ENCODE measurements at places on chromosomes 5 and 9.

DNA sequence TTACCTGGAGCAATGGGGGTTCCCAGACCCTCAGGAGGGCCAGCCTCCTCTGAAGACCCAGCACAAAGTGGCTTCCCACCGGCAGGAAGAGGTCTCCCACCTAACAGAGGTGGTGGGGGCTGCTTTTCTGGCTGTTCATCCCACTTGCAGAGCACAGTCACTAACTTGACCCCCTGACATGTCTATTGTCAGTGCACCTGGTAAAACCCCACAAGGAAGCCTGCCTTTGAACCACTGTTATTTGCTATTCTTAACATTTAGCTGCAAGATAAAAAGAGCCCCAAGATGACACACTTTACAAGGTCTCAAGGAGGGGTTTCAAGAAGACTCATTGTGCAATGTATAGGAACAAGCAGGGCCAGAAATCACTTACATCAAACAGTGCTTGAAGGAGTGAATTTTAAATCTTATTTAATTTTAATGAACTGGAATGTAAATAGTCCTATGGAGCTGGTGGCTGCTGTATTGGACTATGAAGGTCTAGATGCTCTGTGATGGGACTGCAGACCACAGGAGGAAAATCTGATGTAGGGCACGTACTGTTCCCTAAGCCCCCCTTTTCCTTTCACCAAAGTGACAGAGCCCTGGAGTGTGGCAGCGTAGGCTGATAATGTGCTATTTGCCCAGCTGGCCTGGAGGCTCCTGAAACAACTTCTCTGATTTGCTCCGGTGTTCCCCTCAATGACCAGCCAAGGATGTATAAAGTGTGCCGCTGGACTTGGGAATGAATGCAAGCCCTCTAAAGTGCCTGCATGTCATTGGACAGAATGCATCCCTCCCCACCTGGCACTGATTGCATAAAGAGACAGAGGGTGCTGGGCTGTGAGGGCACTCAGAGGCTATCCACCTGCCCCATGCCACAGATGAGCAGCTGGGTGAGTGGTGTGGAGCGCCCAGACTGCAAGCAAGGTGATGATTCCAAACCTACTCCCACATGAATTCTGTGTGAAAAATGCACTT lies 80.2 kb downstream of the PTPN3 start:
- DNase-seq: no peak

- DNase-seq: no peak
Observed at GRCh38 chr9:22170556-22170955, 161.5 kb upstream of the CDKN2B start.

- DNase-seq: no peak
Observed at GRCh38 chr9:129557192-129558036, 63.5 kb downstream of the C9orf50 start.

DNA sequence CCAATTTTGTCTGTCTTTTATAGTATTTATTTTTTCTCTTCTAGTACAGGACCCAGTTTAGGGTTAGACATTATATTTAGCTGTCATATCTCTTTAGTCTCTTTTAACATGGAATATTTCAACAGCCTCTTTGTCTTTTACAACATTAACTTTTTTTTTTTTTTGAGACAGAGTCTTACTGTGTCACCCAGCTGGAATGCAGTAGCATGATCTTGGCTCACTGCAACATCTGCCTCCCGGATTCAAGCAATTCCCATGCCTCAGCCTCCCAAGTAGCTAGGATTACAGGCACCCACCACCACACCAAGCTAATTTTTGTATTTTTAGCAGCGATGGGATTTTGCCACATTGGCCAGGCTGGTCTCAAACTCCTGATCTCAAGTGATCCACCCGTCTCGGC lies 90.1 kb downstream of the ADAMTS6 start:
- no peak for DNase-seq

- DNase-seq: no peak
Observed at GRCh38 chr5:146644831-146645230, 128.8 kb upstream of the GPR151 start.

GRCh38 chr5:10321882-10322281 lies 14.2 kb upstream of the CMBL start:
- DNase-seq: no peak

DNA sequence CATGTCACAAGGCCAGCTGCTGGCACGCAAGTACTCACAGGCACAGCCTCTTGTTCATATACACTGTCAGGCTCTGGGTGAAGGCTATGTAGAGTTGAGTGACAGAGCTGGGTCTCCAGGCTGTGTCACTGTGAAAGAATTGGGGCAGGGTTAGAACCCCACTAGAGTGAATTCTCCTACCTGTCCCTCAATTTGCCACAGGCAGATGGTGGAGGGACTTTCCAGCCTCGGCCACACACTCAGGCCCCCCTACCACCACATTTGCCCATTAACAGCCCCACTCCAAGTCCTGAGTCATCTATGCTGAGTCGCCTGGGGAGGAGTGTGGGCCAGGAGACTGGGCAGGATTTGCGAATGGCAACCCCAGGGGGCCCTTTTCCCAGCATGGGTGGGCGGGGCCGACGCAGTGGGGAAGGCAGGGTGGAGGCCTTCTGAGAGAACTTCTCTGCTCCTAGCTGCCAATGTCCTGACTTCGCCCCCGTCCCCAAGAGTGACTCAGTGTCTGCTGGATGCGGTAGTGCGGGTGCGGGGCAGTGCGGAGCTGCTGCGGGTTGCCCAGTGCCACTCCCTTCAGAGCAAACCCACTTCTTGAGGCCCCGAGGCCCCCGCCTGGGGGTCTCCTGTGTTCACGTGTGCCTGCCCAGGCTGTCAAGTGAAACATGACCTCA lies 50.3 kb upstream of the PSD2 start:
- no peak for DNase-seq

GRCh38 chr9:84620338-84620737 lies 49.2 kb upstream of the NTRK2 start:
- DNase-seq: no peak

GRCh38 chr5:32961059-32961415 lies 249.9 kb downstream of the NPR3 start:
- no peak for DNase-seq

- no peak for DNase-seq
Observed at GRCh38 chr9:15086156-15086763, 176.0 kb upstream of the FREM1 start.

- no peak for DNase-seq
Observed at GRCh38 chr5:154842689-154843530, 7.5 kb downstream of the FAXDC2 start.

DNA sequence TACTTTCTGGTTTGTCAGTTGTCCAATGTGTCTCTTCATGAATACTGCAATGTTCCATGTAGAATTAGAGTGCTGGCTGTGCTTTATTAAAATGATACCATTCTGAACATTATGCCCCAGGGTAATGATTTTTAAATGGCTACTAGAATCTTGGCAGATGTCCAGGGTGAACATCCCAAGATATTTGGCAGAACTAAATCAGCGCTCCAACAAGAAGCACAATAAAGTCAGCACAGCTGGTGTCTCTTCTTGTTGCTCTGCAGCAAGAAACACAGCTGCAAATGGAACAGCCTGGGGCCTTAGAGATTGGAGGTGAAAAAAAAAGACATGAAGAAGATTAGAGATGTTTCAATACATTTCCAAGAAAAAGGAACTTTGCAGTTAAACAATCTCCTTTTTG lies 248.3 kb downstream of the CDH18 start:
- DNase-seq: no peak

DNA sequence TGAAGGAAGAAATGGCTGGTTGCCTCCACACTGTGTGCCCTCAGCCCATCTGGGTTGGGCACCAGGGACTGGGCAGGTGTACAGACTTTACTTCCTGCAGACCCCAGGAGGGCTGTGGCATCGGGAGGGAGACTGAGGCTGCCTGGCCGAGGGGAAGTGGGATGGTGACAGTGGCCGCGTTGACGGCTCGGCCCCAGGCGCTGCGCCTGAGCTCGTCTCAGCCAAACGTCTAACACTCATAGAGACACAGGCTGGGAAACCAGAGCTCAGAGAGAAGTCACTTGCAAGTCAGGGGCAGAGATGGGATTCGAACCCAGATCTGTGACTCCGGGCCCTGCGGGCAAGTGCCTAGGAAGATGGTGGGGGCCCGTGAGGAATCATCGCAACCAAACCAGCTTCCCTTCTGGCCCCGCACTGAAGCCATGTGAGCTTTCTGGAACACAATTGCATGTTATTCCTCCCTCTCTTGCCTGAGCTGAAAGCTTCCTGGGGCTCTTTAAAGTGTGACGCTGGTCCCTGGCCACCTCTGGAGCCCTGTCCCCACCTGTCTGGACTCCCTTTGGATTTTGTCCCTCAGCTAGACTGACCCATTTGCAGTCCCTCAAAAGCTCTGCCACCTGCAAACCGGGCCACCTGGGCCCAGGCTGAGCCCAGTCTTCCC lies 53.1 kb upstream of the FUBP3 start:
- DNase-seq: no peak

Measured in activated T-helper 1 cell treated with anti-CD3 and anti-CD28 coated beads, Interleukin-2, amount 50 U/mL, for 16 hours (primary cell).